ENCODE measurements at places on chromosomes 6 and 20. TPM values are rescaled to one million over a fixed set of nuclear protein-coding genes. Genes with fewer than 3 reads are reported as not detected.
A peak's percentile ranks its signal among the peaks of the same experiment; 100 is the strongest.

The SIRPB1 gene
- not detected for total RNA-seq

The HRH3 gene
- total RNA-seq: not detected

The MCCD1 gene
- total RNA-seq: not detected

The ADAM33 gene
- 0.07 TPM for total RNA-seq

The LAMA2 gene
- total RNA-seq: 1.8 TPM

The ARMC12 gene
- total RNA-seq: 0.40 TPM

The CABLES2 gene
- total RNA-seq: 1.2 TPM

The HLA-G gene
- total RNA-seq: not detected

The COX4I2 gene
- total RNA-seq: not detected

The ADA gene
- total RNA-seq: 16.7 TPM

The DNMT3B gene
- 4.0 TPM for total RNA-seq

The DPM1 gene
- 66.5 TPM for total RNA-seq

The PPP1R16B gene
- 144 TPM for total RNA-seq

The NOTCH4 gene
- total RNA-seq: 20.1 TPM

DNA sequence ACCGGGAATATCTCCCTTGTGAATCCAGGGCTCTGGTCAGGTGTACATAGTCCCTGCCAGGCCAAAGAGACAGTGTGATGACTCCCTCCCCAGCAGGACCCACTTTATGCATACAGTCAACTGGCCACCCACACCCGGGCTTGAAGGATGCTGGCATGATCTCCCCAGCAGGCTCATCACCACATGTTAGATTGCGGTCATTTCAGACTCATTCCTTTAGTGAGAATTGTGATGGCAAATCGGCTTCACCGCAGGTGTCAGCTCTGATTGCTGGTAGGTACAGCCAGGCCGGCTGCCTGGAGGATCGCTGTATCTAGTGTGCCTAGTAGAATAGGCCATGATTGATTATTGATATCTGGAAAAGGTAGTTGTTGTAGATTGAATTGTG lies 24.5 kb downstream of the CD83 start:
- no peak for DNase-seq

- DNase-seq: no peak
These were observed 186.8 kb downstream of the ARID1B start for GRCh38 chr6:156963712-156964700.

DNA sequence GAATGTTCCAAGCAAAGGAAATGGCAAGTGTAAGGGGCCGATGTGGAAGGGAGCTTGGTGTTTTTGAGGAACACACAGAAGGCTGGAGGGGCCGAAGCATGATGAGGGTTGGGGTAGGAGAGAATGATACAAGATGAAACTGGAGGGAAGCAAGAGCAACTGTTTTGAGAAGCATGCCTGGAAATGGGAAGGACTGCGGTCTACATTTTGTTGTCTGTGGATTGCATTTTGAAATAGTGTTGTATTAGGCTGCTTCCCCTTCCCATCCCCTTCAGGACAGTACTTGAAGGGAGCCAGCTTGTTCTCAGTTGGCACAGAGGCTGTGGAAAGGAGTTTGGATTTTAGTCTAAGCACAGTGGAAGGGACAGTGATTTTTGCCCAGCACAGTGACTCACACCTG lies 2.2 kb downstream of the TM9SF4 start:
- no peak for DNase-seq

DNA sequence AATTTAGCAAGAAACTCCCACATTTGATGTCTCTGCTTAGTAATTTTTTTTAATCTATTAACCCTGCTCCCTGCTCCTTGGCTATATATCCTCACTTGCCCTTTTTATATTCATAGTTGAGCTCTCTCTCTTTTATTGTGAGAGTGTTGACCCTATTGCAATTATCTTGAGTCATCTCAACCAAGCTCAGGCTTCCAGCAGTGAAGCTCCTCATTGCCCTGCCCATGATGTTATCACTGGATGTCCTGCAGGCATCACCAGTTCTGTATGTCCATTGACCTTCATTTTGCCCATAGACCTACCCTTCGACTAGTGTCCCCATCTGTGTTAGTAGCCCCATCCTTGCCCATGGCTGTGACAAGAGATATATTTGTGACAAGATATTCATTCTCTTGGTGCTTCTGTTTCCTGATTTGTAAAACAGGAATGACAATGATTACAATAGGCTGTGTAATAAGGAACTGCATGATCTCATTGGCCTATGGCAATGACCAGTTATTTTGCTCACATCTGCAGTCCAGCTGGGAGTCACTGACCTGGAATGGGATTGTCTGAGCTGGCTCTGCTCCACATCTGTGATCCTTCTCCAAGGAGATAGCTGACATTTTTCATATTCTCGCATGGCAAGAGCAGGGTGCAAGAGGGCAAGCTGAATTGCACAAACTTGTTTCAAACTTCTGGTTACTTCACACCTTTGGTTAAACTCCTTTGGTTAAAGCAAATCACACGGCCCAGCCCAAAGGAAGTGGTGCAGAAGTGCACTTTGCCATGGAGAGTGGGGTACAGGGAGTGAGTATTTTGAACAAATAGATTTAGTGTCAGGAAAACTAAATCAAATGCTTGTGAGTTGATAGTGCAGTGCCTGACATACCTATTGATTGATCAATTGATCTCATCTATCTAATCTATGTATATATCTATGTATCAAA lies 47.7 kb upstream of the CST5 start:
- DNase-seq: no peak

DNA sequence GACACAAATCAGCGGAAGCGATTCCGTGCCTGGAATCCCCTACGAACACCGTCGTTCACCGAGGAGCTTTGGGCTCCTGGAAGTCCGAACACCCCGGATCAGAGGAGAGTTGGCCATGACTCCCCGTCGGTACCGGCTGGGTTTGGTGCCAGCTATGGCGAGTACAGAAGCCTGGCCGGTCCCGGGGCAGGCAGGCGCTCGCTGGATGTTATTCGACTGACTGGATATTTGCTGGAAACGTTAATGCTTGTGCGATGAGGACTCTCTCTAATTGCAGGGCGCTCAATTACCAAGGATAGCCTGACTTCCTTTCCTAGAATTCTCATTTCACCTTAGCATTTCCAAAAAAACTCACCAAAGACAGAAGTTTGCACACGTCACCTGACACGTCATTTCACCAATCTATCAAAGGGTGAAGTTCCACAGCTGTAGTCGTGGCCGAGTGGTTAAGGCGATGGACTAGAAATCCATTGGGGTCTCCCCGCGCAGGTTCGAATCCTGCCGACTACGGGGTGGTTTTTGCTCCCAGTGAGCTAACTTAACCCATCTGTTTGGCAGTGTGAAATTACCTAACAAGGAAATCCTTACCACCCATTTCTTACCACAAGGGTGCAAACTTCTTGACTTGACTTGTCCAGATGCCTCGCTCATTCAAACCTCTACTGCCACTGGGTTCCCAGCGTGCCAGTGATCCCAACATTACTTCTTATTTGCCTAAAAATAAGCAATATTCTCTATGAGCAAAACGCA lies 22.7 kb upstream of the ZNF184 start:
- no peak for DNase-seq

- no peak for DNase-seq
These were observed 90.2 kb upstream of the HDAC2 start for GRCh38 chr6:114061116-114061515.

DNA sequence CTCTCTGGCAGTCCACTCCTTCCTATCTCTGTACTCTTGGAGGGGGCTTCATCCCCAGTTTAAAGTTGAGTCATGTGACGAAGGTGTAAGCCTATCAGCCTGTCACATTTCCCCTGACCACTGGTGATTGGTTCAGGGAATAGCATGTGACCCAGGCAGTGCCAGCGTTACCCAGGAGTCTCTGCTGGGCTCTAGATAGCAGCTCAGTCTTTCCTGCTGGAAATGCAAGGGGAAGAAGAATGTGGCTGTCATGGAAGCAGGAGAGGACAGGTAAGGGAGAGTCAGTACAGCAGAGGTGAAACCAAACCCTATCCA lies 35.6 kb upstream of the NFATC2 start:
- DNase-seq: no peak

GRCh38 chr6:49565855-49566254 lies 15.4 kb downstream of the C6orf141 start:
- DNase-seq: peak; percentile 95

DNA sequence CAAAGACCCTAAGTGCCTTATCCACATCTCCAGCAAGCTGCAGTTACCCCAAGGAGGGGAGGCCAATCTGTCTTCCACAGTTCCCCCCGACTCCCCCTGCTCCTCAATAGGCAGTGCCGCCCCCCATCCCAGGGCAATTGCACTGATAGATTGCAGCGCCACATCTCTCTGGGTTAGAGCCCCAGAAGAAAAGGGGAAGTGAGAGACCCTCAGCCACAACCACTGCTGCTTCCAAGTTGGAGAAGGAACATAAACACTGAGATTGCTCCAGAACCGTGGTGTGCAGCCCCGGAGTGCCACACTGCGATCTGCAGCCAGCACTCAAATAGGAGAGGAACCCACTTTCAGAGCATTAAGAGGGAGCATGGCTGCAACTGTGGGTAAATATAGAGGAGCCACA lies 101.5 kb downstream of the RWDD2A start:
- DNase-seq: no peak

DNA sequence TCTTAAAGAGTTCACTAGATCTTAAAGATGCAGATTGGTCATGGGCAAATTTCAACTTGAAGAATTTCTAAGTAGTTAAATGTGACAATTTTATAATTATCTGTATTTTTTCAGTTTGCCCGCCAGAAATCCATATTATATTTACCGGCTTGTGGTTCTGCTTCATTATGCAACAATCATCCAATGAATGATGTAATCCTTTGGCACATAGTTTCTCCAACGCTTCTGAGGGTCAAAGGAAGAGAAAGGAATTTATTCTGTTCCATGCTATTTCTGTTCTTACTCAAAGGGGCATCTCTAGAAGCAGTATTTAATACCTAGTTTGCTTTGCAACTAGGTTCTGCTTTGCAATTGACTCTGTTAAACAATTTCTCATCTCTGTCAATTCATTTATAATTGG lies 359.3 kb upstream of the PLCB4 start:
- no peak for DNase-seq

GRCh38 chr6:68038815-68039408 lies 596.2 kb upstream of the ADGRB3 start:
- no peak for DNase-seq

DNA sequence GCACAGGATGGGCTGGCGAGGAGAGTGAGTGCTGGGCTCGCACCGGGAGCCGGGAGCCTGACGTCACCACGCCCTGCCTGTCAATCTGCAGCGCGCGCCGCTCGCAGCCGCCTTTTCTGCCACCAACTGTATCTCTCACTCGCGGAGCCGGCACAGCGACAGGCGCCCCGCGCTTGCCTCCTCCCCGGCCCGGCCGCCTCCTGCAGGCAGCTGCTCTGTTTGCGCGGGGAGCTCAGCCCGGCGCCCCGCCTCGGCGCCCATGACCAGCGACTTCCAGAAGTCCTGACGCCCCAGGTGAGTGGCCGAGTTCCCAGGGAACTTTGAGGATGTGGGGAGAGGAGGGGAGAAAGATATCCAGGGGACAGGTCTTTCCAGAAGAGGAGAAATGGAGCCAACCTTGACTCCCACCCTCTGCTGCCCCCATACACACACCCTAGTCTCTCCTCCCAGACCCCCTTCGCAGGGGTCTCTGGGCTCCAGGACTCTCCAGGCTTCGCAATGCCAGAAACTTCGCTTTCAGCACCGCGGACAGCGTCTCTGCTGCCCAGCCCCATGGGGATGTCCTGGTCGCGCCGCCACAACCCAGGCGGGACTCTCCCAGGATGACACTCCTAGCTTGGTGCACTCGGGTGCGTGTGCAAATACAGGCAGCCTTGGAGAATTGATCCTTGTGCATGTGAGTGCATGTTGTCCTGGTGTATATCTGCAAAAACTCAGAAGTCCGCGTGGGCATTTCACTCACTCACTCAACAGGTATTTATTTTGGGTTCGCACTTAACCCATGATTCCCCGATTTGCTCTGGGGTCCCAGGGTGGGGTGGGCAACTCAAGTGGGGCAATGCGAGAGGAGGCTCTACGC lies at the start of gene GPR6:
Gene GPR6 (plus strand): TSS at position 138 of the 859 bp plus-strand sequence. CDS start 802 bp downstream, outside the sequence.
- no peak for DNase-seq

- DNase-seq: peak; percentile 93
These were observed 513.7 kb upstream of the SULF2 start for GRCh38 chr20:48298851-48299484.
